MV-4-11 (cell line): ENCODE measurements at places on chromosomes 1 and 21.

GRCh38 chr21:45443595-45444181 lies 38.7 kb downstream of the COL18A1 start:
- DNase-seq = no peak

DNA sequence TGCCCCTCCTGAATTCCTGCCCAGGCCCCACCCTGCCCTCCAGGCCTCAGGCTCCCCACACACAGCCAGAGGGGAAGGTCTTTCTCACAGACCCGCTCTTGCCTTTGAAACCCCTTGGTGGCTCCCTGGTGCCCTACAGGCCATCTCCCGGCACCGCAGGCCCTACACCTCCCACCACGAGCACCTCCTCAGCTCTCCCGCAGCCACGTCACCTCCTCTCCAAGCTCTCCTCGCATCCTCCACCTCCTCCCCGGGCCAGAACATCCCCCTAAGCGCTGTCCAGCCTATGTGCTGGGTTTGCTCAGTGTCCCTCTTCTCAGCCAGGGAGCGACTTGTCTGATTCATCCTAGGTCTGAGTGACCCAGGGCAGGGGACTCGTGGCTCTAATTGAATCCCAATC lies 66.4 kb downstream of the DMRTB1 start:
- no peak for DNase-seq

DNA sequence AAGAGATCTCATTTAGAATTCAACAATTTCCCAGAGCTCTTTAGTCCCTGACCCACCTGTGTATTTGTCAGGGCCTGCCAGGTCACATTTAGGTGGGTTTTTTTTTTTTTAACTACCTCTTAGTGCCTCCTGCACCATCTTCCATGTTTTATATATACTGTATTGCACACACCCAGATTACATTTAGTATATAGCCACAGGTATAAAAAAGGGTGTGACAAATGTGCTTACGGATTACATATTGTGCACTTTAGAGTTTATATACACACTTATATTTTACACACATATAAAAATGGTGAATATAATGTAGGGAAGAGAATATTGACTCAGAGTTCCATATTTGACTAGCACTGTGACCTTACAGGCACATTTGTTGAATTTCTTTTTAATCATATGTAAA lies 17.4 kb upstream of the LRIG2 start:
- DNase-seq = no peak

- DNase-seq = peak; percentile 86
Observed at GRCh38 chr1:13643017-13643416, 57.0 kb upstream of the PRDM2 start.

- DNase-seq = no peak
Observed at GRCh38 chr1:165876121-165876520, 48.7 kb downstream of the UCK2 start.

DNA sequence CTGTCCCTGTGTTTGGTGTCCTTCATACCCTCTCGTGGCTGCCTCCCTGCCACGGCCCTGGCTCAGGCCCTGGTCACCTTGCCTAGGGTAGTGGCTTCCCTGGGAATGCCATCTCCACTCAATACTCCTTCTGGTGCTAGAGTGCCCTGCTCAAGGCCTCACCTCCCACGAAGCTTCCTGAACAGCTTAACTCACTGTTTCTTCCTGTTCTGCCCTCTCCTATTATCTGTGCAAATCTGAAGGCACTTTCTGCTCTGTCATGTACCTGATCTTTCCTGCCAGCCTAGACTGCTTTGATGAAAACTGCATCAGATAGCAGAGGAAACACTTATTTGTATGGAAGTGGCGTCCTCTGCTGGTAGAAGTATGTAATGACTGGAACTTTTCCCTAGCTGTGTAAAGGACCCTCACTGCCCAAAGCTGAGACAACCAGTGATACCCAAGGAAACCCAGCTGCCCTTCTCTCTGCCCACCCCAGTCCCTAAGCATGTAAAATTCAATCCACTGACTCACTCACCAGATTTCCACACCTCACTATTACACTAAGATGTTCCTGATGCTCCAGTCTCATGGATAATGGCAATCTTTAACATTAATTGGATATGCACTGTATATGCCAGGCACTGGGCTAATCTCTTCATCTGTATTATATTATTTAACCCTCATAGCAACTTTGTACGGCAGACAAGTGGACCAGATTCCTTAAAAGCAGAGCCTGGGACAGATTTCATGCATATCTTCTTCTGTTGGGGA lies 36.2 kb upstream of the BTG2 start:
- DNase-seq = peak; percentile 69

GRCh38 chr1:193960499-193960898 lies 774.1 kb upstream of the B3GALT2 start:
- no peak for DNase-seq

DNA sequence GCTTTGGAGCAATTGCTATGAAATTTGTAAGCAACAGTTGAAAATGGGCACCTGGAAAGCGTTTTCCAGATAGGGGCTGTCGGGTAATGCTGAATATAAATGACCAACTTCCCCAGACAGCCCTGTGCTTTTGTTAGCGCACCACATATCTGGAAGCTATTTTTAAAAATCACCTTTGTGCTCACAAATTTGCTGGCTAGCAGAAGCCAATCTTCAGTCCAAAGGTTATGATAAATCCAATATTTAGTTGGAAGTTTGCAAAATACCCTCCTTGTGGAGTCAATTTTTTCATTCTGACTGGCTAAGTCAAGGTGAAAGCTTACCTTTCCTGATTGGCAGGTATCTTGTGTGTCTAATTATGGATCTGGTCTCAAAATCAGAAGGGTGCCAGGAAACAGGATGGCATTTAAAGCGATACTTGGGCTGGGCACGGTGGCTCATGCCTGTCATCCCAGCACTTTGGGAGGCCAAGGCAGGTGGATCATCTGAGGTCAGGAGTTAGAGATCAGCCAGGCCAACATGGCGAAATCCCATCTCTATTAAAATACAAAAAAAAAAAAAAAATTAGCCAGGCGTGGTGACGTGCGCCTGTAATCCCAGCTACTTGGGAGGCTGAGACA lies 124.1 kb upstream of the AJAP1 start:
- no peak for DNase-seq

GRCh38 chr1:53511933-53512806 lies 53.0 kb downstream of the DMRTB1 start:
- no peak for DNase-seq

DNA sequence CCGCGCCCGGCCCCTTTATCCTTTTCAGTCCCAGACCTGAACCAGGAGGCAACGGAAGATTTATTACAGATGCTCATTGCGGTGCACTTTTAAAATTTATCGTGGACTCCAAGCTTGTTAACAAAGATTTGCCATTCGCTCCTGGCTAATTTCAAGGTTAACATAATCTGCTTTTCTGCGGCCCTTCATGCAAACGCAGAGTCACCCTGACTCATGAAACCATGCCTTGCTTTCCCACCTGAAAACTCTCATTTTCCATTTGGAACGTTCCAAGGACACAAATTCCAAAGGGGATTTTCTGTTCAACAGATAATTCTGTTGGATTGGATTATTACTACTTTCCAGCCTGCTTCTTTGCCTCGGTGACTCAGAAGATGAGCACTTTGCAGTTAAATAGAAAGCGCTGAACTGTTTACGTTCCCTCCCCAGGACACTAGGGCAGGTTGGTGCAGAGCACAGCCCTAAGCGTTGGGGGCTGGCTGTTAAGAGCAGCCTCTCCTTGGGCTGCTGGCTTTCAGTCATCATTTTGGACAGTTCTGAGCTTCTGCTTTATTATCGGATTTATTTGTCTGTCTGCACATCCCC lies 51.1 kb downstream of the CD247 start:
- no peak for DNase-seq

DNA sequence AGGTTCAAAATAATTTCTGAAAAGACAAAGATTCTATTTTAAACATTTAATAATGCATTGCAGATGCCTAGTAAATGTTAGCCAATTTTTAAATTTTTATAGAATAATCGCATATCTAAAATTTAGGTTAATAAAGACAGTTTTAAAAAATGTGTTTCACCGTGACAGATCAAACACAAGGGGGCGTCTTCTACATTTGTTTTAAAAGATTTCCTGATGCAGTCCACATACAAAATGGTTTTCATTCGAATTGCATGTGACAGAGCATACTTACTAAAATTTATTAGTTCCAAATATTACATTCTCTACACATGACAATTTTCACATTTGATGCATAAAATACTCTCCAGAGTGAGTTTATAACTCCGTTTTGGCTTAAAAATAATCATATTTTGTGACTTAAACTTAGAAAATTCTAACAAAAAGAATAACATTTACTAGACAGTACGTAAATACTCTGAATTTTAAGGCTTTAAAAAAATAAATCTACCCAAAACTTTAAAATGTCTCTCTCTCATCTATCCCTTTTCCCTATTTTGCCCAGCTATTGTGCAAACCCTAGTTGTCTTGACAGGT lies 75.5 kb downstream of the ADAMTS1 start:
- DNase-seq = no peak

DNA sequence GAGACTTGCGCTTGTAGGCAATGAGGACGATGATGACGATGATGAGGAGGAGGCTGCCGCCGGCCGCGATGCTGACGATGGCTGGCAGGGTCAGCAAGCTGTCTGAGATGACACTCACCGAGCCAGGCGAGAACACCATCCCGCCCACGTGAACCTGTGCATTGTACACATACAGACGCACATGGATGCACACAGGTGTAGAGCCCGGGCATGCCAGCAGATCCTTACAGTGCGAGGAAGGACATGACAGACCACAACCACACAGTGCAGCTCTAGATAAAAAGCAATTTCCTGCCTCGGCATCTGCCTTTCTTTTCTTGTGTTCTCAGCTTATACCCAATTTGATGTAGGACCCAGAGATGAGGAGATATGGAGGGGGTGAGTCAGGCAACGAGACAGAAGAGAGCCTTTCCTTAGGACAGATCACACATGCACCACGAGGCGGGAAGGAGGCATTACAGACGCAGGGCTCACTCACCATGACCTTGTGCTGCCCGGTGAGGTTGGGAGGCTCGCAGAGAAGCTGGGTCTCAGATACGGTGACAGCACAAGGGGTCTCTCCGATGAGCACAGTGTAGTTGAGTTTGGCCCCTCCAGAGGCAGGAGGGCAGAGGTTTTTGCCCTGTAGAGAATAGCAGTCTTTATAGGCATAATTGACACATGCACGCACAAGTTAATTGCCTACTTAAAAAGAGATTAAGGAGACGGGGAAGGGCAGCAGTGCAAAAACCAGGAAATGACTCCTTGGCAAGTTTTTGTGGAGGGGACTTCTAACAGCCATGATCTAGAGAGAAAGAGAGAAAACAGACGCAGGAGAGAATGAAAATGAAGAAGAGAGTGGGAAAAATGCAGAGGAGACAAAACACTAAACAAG lies 133.9 kb upstream of the CD34 start:
- no peak for DNase-seq

GRCh38 chr1:107940017-107940577 lies 24.9 kb downstream of the VAV3 start:
- no peak for DNase-seq

GRCh38 chr1:62601457-62601856 lies 4.1 kb downstream of the ANGPTL3 start:
- no peak for DNase-seq

DNA sequence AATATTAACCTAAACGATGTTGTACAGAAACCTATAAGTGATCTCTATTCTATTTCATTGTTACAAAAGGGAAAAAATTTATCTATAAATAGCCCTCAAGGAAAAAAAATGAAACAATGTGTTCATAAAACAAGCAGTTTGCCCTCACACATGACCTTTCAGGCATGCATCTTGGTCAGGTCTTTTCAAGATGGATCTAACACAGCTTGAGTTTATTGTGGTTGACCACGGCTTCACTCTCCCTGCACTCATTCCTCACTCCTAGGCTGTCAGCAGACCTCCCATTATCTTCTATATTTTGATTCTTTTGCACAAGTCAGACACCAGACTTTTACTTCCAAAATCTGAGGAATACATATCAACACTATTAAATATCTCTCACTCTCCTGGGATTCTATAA lies 544.3 kb downstream of the KCNT2 start:
- DNase-seq = no peak

GRCh38 chr1:88327391-88328267 lies 356.4 kb upstream of the PKN2 start:
- DNase-seq = peak; percentile 6

DNA sequence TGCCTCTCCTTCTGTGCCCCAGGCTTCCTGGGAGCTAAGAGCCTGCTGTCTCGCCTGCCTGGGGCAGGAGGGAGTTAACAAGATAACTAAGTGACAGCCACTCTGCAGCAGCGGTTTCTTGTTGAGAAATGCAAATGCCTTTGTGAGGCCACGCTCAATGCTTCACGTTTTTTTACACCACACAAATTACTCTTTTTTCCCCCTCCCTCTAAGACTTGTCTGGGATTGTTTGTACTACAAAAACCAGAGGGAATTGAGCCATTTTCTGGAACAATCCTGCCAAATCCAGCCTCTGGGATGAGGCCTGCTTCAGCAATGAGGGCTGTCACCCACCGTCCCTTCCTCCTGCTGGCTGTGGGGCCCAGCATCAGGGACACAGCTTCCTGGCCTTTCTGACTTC lies 119.6 kb downstream of the ACTL8 start:
- DNase-seq = no peak

DNA sequence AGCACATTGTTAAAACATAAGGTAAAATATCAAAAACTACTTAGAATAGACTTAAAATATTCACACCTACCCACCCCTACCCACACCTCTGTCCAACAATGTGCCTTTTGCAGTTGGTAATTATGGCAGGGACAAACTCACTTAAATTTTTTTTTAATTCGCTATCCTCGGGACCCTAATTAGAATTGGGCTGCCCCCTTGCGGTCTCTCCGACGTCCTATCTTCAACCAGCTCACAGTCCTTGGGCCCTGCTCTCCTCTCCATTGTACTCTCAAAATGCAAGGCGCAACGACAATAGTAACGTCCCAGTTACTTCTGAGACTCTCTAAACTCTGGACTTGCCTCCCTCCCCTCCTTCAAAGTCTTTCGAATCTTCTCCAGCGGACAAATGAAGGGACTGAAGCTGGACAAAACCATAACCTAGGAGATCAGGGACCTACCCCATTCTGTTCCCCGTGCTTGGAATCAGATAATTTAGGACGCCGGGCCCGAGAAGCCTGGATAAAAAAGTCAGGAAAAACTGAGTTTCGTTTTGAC lies 1.1 kb upstream of the CIART start:
- peak; percentile 50 for DNase-seq

- DNase-seq = peak; percentile 83
Observed at GRCh38 chr1:119674835-119675289, 26.8 kb upstream of the ZNF697 start.

- no peak for DNase-seq
Observed at GRCh38 chr1:161175771-161176453, 1.4 kb downstream of the B4GALT3 start.

- DNase-seq = no peak
Observed at GRCh38 chr1:37753473-37754321, 11.2 kb downstream of the EPHA10 start.

DNA sequence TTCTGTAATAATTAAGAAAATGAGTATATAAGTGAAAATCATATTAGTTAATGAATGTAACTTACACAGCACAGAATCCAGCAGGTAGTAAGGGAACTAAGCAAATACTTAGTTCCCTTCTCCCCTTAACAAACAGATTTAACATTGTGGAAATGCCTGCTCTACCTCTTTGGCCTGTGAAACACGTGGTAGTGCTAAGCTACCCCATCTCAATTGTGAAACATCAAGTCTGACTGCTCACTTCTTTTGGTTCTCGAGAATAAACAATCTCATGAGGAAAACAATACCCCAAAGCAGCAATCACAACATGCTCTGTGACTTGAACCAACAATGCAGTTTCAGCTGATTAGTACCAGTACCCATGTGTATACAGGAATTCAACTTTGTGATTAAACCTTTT lies 4.7 kb downstream of the MYSM1 start:
- DNase-seq = no peak
